Progenitor cell of endocrine pancreas (in vitro differentiated cells): ENCODE measurements at places on chromosomes 3 and 15.

DNA sequence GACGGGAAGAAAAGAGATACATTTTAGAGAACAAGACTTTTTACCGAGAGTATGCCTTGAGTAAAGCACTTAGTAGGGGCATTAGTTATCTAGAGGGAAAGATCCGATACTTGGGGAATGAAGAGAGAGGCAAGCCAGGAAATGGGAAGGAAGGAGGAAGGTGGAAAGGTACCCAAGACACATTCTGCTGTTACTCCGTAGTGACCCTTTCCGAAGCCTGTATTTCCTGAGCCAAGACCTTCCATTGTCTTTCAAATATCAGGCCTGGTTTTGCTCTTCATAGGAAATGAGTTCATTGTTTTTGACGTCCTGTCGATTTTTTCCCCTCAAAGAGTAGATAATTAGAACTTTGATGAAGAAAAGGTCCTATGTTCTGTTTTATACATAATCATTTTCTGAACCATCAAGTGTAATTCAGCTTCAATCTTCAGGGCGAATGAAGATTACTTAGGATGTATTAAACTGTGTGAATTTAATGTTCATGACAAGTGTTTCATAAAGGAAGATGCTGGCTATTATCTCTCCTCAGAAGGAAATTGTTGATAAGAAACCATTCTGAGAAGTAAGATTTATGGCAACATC, 95.7 kb downstream of the PPM1L start:
- DNase-seq = no peak

DNA sequence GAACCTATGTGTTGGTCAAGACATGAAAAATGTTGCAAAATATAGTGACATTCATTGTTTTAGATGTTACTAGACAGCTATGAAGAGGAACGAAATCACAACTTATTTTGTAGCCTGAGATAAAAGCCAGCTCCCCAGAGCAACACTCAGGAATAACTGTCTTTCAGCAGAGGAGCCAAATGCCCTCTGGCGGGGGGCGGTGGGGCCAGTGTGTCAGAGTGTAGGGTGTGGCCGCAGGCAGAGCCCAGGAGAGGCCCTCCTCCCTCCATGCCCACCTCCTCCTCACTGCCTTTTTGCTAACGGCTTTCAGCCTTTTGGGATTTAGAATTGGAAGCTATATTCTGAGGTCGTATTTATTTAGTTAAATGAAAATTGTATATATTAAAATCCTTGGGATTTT, 16.9 kb downstream of the APOD start:
- no peak for DNase-seq

DNA sequence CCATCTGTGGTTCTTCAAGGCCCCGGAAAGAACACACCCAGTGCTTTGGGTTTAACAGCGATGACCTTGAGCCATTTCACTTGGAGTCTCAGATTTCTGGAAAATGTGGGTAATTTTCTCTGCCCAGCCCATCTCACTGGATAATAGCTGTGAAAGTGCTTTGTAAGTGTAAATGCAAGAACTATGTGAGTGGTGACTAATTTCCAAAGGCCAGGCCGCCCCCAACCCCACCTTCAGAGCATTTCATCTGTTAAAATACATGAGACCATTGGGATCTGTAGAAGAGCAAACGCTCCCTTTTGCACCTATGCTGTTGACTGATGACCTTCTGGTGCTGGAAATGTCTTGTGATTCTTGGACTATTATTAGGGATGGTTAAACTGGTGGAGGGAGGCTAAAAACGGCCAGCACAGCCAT, 196.8 kb upstream of the LPP start:
- DNase-seq = no peak

- no peak for DNase-seq
Measured at GRCh38 chr3:43537225-43537624, 84.6 kb downstream of the ANO10 start.

DNA sequence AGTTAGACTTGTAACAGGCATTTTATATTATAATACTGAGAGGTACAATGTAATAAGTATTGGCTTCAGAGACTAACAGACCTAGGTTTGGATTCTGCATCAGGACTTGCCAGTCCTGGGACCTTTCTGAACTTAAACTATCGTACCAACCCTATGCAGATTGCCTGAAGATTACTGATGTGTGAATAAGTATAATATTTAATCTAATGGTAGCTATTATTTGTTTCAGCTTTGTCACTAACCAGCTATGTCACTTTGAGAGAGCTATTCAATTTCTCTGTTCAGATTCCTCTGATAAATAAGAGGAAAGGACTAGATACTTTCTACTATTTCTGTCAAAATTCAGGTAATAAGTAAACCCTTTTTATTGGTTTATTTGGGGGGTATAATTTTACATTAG, 184.4 kb upstream of the NECTIN3 start:
- DNase-seq = no peak

DNA sequence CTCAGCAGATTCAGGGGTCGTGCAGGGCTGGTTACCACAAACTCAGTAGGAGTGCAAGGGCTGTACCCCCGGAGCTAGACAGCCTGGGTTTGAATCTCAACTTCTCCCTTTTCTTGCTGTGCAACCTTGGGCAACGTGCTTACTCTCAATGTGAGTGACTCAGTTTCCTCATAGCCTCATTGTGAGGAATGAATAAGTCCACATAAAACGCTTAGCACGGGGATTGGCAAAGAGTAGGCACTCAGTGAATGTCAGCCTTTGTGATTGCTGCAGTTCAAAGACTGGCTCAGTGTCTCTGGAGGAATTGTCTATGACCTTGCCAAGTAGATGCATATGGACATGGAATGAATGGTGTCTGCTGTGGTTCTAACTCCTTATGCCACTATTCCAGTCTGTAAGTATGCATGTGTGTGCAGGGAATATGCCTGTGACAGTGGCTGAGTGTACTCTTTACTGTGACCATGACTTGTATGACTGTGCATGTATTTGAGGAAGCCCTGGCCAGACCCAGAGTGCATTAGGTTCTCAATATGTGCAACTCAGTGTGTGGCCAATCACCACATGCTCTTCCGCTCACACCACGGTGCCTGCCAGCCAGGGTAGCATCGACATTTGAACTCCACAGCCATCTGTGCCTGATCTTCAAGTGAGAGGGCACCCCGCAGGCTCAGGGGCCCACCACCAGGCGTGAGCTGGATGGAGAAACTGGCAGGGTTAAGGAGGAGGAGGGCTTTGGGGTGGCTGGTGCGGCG, 900 bp upstream of the HYAL3 start:
- DNase-seq = no peak

DNA sequence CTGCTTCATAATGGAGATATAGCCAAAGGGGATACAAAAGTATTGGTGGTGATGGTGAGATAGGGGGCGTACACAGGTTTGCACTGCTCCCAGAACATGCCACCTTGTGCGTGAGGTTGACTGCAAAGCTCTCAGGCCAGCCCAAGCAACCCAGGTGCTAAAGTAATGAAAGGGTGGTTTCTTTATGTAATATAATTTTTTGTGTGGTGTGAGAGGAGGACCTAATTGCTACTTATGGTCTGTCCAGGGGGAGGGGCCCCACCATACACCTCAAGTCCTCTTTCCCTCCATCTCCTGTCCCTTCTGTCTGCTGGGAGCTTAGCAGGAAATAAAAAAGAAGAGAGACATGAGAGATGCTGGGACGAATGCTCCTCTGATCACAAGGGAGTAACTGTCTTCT, 53.8 kb downstream of the STARD5 start:
- no peak for DNase-seq

DNA sequence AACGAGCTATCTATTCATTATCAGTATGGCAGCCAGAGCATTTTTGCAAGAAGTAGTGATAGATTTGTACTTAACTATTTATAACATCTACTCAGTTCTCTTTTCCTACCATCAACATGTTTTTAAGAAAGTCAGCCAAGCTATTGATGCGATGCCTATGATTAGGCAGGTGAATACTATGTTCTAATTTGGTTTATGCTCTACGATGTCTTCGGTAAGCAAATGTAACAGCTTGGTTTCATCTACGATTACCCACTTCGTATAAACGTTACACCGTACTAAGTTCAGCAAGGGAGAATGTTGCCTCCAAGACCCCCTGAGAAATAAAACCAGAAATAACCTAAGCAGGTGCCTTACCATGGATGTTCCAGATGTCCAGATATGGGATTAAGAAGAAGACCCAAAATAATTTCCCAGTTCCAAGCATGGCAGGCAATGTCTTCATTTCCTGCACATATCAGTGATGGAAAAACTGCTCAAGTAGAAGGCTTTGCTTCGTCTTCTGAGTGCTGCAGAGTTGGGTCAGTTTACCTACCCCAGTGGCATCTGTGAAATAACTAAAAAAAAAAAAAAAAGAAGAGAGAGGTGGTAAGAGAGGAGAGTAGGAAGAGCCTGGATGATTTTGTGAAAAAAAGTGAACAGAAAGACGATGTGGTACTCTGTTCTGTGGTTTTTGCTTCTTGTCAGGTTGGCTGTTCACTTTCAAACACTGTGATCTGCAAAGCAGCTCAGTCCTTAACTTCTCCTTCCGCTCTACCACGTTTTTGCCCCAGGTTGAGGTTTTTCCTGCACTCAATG, at the start of gene BTLA:
TSS of gene BTLA (minus strand) at position 559 of the 798 bp plus-strand sequence. CDS start at position 445, 114 bp downstream.
- DNase-seq = no peak
